Stimulated activated naive B cell treated with anti-CD40 and anti-IgM and Interleukin-4, amounts not matched to agents 10 μg/mL and 1 μg/mL and 100 μg/mL, for 72 hours (primary cell): ENCODE measurements at places on chromosomes 5 and 9.

DNA sequence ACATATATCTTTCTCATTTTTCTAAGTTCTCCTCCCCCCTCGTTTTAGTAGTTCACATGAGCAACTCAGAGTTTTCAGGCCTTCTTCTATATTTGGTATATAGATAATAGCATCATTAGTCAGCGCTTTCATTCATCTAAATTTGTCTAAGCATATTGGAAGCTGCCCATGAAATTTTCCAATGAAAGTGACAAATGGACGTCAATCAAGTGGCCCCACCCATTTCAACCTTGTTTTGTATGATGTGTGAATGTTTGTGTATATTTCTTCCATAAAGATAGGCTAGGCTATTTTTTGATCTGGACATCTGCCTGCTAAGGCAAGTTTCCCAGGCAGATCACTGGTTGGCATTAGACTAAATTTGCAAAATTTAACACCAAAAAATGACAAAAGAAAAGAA is 104.0 kb upstream of the SSBP2 start:
- H3K4me1 ChIP-seq = peaks cover 27% of the 10 kb centered on the region
- no peak overlapping the region for H3K4me3 ChIP-seq

DNA sequence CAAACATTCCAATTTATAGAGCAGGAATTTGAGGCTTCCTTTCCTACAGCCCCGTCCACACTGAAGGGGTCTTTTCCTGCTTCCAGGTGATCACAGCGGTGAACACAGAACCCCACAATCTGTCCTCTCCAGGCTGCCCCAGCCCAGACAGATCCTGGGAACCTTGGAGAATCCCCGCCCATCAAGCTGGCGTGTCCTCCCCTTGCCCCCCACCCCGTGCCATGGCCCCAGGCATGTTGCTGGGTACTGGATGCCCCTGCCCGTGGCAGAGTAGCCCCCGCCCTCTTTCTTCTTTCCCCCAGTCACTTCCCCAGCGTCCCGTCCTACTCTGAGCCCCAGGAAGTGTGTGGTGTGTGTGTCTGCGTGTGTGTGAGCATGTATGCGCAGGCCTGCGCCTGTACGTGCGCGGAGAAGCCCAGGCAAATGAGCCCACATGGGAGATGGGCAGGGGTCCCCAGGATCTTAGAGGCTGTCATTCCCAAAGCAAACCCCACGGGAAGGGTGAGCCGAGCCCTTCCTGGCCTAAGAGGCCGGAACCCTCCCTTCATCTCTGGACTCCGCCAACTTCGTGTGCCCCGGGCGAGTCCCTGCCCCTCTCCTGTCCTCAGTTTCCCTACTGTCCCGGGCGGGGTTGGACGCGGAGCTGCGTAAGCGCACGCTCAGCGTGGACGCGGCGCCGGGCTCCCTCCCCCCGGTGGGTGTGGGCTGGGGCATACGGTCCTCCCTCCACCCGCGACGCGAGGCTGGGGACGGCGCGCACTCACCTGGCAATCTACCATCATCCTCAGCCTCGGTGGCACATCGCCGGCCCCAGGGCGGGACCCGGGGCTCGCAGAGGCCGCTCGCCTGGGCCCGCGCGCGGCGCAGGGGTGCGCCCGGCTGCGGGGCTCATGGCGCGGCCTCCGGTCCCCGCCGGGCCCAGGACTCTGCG is 15.2 kb downstream of the GBGT1 start:
- peak overlapping the region; percentile 96 for H3K27ac ChIP-seq
- peaks cover 43% of the 10 kb centered on the region for H3K4me1 ChIP-seq
- peak overlapping the region; percentile 98 for H3K4me3 ChIP-seq
- H3K36me3 ChIP-seq = peaks cover 10% of the 10 kb centered on the region
- peak; percentile 40 for DNase-seq

DNA sequence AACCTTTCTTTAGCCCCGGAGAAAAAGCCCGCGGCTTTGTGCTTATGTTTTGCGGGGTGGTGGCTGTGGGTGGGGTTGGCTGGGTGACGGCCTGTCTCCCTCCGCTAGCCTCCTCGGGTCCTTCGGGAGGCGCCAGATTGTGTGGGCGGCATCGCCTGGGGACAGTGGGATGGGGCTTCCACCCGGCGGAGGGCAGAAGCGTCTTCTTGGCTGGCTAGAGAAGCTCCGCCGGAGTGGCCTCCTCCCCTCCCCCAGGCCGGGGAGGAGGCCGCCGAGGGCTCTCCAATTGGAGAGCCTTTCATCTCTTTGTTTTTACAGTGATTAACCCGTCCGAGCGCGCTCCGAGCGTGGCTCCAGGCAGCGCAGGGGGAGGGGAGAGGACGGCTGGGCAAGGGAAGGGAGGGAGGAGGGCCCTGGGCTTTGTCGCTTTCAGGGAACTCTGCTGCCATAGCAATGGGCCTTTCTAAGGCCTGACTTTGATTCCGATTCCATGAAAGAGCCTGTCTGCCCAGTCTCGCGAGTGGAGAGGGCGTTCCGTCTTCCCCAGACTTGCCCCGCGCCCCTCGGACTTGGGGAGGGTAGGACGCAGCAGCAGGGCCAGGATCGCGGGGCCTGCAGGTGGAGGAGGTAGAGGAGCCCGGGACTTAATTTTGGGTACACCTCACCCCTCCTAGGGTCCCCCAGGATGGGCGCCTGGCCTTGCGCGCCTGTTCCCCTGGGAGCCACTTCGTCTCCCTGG is 36.7 kb upstream of the TIFAB start:
- DNase-seq = no peak
- peak overlapping the region; percentile 20 for H3K27ac ChIP-seq
- no peaks in the 10 kb centered on the region for H3K36me3 ChIP-seq
- H3K27me3 ChIP-seq = peaks cover 69% of the 10 kb centered on the region
- H3K4me1 ChIP-seq = peaks cover 10% of the 10 kb centered on the region
- H3K4me3 ChIP-seq = no peak overlapping the region

DNA sequence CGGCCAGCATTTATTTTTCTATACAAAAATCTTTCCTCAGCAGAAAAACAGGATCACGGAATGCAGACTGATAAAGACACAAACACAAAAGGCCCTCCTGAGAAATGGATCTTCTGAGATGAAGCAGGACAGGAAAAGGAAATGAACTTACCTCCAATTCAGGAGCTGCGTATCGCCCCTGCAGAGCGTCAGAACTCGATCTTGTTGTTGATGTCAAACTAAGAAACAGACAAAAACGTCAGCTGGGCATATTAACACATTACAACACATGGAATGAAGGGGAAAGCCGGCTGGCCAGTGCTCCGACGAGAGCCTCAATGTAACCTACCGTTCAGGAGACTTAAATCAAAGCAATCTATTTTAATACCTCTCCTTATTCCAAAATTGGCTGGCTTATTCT is 105.1 kb downstream of the SERINC5 start:
- H3K27ac ChIP-seq = no peak overlapping the region
- peaks cover 23% of the 10 kb centered on the region for H3K36me3 ChIP-seq
- H3K4me1 ChIP-seq = peaks cover 10% of the 10 kb centered on the region
- no peak overlapping the region for H3K4me3 ChIP-seq
- no peak for DNase-seq

DNA sequence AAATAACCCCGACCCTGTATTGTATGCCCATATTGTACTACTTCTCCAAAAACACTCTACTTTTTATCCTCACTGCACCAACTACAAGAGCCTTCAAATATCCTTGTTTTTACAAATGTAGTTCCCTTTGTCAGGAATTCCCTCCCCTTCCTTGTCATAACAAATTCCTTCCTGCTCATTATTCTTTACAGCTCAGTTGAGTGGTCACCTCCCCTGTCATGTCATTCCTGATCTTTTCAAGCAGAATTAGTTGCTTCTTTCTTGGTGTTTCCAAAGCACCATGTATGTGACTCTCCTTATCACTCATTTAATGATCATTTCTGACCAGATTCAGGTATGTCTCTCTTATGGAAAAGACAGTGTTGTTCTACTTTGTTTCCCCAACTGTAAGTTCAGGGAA is 194.2 kb upstream of the SMC2 start:
- no peak overlapping the region for H3K4me3 ChIP-seq
- H3K36me3 ChIP-seq = no peaks in the 10 kb centered on the region
- no peak for DNase-seq

DNA sequence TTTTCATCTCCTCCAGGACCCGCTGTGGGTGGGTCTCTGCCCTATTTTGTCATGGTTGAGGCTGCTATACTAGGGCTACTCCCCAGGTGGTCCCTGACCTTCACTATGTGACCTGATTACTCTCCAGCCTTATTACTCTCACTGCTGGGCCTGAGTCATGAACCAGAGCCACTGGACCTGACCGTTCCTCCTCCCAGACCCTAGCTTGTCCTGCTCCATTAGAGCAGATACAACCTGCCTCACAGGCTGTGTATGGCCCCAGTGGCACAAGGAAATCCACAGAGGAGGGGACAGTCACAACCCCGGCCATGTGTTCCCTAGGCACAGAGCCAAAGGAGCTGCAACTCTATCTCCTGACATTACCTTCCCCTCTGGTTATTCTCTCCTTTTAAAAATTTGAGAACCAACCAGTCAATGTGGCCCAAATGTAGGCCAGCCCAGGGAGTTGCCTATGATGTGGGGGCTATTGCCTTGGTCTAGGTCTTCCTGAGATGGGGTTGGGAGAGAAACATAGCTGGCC is 96.0 kb upstream of the FSTL4 start:
- H3K4me3 ChIP-seq = no peak overlapping the region
- H3K27me3 ChIP-seq = no peaks in the 10 kb centered on the region
- H3K36me3 ChIP-seq = no peaks in the 10 kb centered on the region
- DNase-seq = no peak
- H3K4me1 ChIP-seq = no peaks in the 10 kb centered on the region

GRCh38 chr5:39628348-39628747 is 203.6 kb upstream of the DAB2 start:
- peaks cover 5% of the 10 kb centered on the region for H3K27me3 ChIP-seq
- H3K4me1 ChIP-seq = no peaks in the 10 kb centered on the region
- no peak overlapping the region for H3K27ac ChIP-seq

DNA sequence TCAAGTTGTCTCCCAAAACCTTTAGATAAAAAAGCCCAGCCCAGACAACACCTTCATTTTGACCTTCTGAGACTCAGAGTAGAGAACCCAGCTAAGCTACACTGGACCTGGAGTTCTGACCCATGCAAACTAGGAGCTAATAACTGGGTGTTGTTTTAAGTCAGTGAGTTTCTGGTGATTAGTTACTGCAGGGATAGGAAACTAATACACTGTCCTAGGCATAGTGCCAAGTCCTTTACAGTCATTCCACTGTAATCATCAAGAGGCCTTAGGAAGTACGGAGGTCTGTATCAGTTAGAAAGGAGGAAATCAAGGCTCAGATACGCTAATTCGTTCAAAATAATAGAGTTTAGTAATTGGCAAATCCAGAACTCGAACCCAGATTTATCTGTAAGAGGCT is 197.9 kb downstream of the KCTD16 start:
- H3K4me1 ChIP-seq = no peaks in the 10 kb centered on the region
- H3K36me3 ChIP-seq = no peaks in the 10 kb centered on the region
- H3K27ac ChIP-seq = no peak overlapping the region
- no peak for DNase-seq
- no peak overlapping the region for H3K4me3 ChIP-seq

- DNase-seq = no peak
- no peaks in the 10 kb centered on the region for H3K27me3 ChIP-seq
- H3K36me3 ChIP-seq = no peaks in the 10 kb centered on the region
- no peak overlapping the region for H3K4me3 ChIP-seq
Measured at GRCh38 chr9:18689921-18690320, 216.0 kb downstream of the ADAMTSL1 start.

DNA sequence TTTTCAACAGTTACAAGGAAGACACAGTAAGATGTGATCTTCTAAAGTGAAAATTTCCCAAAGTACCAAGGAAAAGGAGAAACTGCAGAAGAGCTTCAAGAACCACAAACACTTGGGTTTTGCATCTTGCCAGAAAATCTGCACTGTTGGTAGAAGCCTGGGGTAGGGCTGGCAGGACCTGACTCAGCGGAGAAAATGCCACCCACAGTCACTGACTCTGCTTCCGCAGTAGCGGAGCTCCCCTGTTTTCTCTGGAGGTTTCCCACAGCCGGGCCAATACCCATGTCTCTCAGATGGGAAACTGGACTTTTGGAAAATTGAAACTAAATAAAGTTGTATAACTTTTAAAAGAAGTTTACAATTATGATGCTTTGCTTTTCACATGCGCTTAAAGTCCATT is 104.2 kb downstream of the MEF2C start:
- peaks cover 71% of the 10 kb centered on the region for H3K36me3 ChIP-seq
- H3K27me3 ChIP-seq = no peaks in the 10 kb centered on the region
- H3K4me3 ChIP-seq = no peak overlapping the region

DNA sequence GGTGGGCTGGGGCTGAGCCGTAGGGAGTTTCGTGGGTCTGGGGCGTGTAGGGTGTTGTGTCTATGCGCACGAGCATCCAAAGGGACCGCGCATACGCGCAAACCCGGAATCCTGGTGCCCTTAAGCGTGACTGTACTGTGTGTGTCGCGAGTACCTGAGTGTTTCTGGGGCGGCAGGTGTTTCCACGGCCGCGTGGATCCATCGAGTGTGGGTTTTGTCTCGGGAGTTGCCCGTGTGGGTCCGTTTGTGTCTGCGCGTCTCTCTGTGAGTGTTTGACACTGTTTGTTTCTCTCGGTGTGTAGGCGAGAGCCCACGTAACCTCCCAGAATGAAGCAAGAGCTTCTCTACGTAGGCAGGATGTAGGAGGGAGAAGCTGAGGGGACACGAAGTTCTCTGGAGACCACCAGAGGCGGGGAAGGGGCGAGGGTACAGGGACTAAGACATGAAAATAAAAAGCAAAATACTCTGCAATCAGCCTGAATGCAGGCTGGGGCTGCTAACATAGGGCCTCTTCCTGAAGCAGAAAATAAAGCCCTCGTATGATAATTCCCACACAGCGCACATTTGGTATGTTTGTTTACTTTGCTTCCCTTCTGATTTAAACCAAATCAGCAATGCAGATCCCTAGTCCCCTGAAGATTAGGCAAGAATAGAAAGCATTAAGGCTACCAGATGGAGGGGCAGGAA is 588 bp upstream of the BRINP1 start:
- H3K27me3 ChIP-seq = peaks cover 37% of the 10 kb centered on the region
- no peak for DNase-seq
- no peak overlapping the region for H3K27ac ChIP-seq
- H3K36me3 ChIP-seq = peaks cover 2% of the 10 kb centered on the region

- no peak overlapping the region for H3K4me3 ChIP-seq
- H3K36me3 ChIP-seq = no peaks in the 10 kb centered on the region
- no peak overlapping the region for H3K27ac ChIP-seq
- H3K27me3 ChIP-seq = no peaks in the 10 kb centered on the region
- no peak for DNase-seq
Measured at GRCh38 chr5:78320401-78320800, 25.9 kb upstream of the AP3B1 start.

DNA sequence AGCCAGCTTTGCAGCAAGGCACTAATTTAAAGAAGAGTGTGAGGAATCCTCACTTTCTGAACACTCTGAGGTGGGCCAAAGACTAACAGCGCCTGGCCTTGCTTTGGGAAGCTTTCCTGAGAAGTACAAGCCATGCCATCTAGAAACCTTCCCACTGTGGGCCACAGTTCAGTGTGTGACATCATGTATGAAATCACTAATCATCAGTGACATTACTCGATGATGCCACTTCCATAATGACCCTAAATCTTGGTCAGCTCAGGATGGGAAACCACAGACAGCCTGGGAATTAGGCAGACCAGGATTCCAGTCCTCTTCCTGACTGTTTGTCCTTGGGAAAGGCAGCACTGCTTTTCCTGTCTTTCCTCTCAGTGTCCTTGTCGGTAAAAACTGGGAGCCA is 54.2 kb upstream of the HSPA9 start:
- peaks cover 12% of the 10 kb centered on the region for H3K27me3 ChIP-seq
- H3K36me3 ChIP-seq = no peaks in the 10 kb centered on the region
- H3K27ac ChIP-seq = no peak overlapping the region

- H3K27me3 ChIP-seq = no peaks in the 10 kb centered on the region
- H3K4me3 ChIP-seq = no peak overlapping the region
- H3K4me1 ChIP-seq = peaks cover 3% of the 10 kb centered on the region
- no peak for DNase-seq
Measured at GRCh38 chr5:67537439-67538148, 341.0 kb upstream of the CD180 start.
